HCT116 (cell line): ENCODE measurements at places on chromosomes 7 and 10. TPM values are rescaled to one million over a fixed set of nuclear protein-coding genes. Genes with fewer than 3 reads are reported as not detected.

NPC1L1 gene
- total RNA-seq: 0.15 TPM

GIMAP2 gene
- not detected for total RNA-seq

SYT15 gene
- total RNA-seq: 1.6 TPM

SFRP4 gene
- 0.25 TPM for total RNA-seq

CACNA2D1 gene
- total RNA-seq: 0.27 TPM

NAT16 gene
- 2.0 TPM for total RNA-seq

C10orf105 gene
- not detected for total RNA-seq

DNA sequence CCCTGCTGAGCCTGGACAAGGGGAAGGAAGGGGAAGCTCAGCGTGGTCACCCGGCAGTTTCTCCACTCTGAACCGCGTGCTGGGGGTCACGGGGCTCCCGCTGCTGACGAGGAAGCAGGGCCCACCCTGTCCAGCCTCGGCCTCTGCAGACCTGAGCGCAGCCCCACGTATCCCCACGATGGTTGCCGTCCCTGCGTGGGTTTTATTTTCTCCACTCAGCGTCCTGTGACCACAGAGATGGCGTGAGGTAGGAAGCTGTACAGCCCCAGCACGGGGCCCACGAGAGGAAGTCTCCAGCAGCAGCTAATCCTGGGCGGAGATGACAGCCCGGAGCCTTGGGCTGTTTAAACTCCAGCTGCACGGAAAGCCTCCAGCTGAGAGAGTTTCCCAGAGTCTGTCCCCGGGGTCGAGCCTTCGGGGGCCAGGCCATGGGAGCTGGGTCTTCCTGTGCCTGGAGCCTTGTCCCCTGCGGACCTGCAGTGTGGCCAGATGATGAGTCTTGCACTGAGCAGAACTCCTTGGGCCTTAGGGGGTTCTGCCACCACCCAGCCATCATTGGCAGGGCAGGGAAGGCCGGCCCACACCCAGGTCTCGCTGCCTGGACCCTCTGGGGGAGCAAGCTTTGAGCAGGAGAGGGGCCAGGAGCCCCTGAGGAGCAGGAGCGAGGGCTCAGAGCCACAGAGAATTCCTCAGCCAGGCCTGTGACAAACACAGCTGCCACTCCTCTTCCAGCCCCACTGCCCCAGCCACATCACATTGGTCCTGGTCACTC, 72.8 kb upstream of the FAM20C start:
- no peaks in the 10 kb centered on the region for H3K4me1 ChIP-seq
- H3K36me3 ChIP-seq: no peaks in the 10 kb centered on the region
- H3K27me3 ChIP-seq: peaks cover 5% of the 10 kb centered on the region; the same call in 1 of the 2 replicates
- DNase-seq: no peak
- no peak overlapping the region for H3K27ac ChIP-seq

GRCh38 chr7:25216837-25217236, 11.4 kb downstream of the NPVF start:
- H3K36me3 ChIP-seq: no peaks in the 10 kb centered on the region
- H3K4me1 ChIP-seq: no peaks in the 10 kb centered on the region
- peak; percentile 29 for DNase-seq
- no peak overlapping the region for H3K27ac ChIP-seq

DNA sequence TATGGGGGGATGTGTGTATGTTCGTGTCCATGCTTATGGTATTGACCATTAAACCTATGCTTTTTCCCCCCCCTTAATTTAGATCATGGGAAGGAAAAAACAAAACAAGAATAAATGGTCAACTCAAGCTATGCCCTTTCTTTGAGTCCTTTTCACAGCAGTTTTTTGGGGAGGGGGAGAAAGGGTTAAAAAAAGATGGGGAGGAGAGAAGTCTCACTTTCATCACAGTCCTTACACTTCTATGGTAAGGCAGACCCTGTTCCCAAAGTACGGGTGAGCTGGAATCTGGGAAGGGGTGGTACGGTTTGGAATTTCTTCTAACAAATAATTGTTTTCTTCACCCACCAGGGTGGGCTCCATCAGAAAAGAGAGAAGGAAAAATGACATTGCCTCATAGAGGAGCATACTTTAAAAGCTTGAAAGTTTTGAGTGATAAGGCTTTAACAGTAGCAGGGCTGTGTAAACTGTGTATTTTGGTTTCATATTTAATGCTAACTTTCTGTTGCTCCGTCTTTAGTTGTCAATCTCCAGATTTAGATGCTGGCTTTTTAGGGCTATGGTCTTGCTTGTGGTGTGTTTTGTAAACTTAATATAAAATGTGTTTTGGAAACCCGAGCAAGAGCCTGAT, 180.1 kb downstream of the TCF7L2 start:
- H3K36me3 ChIP-seq: peaks cover 4% of the 10 kb centered on the region
- H3K27me3 ChIP-seq: no peaks in the 10 kb centered on the region
- no peak for DNase-seq
- H3K4me1 ChIP-seq: no peaks in the 10 kb centered on the region
- no peak overlapping the region for H3K4me3 ChIP-seq
- no peak overlapping the region for H3K27ac ChIP-seq

DNA sequence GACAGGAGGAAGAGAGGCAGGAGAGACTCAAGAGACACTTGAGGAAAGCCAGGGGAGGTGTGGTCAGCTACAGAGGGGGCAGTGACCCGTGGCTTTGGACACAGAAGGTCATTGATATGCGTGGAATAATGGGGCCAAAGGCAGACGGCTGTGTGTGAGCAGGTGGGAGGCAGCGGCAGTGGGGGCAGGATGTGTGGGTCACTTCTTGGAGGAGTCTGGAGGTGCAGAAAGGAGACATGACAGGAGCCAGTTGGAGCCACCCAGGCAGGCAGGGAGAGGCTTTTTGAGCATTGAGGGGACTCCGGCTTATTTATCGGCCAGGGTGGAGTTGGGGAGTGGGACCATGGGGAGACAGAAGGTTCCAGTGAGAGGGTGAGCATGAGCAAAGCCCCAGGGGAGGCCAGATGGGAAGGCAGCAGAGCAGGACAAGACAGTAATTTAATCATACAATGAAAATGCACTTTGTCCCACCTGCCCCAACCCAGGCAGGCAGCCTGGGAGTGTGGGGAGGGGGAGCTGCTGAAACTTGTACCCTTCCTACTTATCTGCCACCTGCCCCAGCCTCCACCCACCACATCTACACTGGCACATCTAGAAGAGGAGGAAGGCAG, 5.0 kb downstream of the LDB3 start:
- no peak overlapping the region for H3K4me3 ChIP-seq
- H3K4me1 ChIP-seq: peaks cover 6% of the 10 kb centered on the region
- H3K27ac ChIP-seq: no peak overlapping the region
- H3K36me3 ChIP-seq: no peaks in the 10 kb centered on the region

- H3K4me1 ChIP-seq: no peaks in the 10 kb centered on the region
- no peaks in the 10 kb centered on the region for H3K27me3 ChIP-seq
- H3K4me3 ChIP-seq: no peak overlapping the region
- no peaks in the 10 kb centered on the region for H3K36me3 ChIP-seq
These were observed 180.3 kb upstream of the SHH start for GRCh38 chr7:155992538-155992937.

DNA sequence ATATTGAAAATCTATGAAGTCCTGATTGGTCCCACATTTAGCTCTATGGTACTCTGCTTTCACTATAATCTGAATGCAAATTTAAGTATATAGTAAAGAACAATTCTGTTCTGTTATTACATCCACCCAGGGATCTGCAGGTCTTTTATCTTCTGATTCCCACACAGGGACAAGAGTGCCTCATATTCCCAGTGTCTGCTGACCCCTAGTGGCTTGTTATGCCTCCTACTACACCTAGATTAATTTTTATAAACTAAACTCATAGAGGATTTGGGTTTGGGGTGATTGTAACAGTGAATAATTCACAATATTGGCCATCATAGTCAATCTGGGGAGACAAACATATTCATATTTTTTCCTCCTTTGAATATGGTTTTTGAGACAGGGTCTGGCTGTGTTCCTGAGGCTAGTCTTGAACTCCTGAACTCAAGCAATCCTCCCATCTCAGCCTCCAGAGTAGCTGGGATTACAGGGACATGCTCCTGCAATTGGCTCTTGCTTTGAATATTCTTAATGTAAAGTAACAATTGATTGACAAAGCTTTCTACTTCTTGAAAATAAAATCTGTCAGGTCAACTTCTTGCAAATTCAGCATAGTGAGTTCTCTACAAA, 282.1 kb downstream of the KCND2 start:
- H3K4me3 ChIP-seq: no peak overlapping the region
- DNase-seq: peak; percentile 47

DNA sequence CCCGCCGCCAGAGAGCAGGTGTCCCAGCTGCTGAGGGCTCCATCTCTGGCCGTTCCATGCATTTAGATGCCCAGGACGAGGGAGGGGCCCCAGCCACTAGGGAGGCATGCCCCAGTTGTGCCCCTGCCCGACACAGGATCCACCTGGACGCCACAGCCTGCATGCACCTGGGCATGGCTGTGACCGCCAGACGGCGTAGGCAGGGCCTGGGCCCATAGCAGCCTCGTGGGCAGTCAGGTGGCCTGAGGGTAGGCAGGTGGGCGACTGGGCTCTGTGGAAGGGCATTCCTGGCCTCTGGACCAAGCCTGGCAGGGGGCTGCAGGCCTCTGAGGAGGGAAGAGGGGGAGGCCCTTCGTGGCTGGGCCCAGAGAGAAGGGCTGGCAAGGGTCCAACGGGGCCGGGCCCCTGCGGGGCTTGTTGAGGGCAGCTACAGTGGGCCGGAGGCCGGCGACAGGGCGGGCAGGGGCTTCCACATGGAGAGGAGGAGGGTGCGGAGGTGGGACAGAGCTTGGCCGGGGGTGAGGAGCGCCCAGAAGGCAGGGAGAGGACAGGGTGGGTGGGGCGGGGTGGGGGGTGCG, 76.0 kb upstream of the NKX6-2 start:
- no peaks in the 10 kb centered on the region for H3K27me3 ChIP-seq
- no peaks in the 10 kb centered on the region for H3K4me1 ChIP-seq
- no peak overlapping the region for H3K4me3 ChIP-seq
- DNase-seq: no peak
- no peaks in the 10 kb centered on the region for H3K36me3 ChIP-seq

DNA sequence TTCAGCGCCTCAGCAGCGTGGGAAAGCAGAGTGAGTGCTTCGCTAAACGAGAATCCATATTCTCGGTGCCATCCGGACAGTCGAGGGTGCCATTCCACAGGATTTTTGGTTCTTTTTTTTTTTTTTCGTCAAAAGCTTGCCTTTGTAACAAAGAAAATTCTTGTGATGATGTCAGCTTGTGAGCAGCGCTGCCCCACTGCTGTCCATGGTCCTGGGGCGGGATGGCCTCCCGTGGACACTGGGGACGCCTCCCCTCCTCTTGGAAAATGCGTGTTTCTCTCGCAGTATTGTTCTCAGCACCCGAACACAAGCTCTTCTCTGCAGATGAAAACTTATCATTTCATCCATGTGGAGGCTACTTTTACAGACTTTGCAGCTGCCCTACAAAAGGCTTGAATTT, 477.4 kb downstream of the TCERG1L start:
- no peaks in the 10 kb centered on the region for H3K4me1 ChIP-seq
- no peak overlapping the region for H3K27ac ChIP-seq
- no peaks in the 10 kb centered on the region for H3K27me3 ChIP-seq
- H3K4me3 ChIP-seq: no peak overlapping the region

DNA sequence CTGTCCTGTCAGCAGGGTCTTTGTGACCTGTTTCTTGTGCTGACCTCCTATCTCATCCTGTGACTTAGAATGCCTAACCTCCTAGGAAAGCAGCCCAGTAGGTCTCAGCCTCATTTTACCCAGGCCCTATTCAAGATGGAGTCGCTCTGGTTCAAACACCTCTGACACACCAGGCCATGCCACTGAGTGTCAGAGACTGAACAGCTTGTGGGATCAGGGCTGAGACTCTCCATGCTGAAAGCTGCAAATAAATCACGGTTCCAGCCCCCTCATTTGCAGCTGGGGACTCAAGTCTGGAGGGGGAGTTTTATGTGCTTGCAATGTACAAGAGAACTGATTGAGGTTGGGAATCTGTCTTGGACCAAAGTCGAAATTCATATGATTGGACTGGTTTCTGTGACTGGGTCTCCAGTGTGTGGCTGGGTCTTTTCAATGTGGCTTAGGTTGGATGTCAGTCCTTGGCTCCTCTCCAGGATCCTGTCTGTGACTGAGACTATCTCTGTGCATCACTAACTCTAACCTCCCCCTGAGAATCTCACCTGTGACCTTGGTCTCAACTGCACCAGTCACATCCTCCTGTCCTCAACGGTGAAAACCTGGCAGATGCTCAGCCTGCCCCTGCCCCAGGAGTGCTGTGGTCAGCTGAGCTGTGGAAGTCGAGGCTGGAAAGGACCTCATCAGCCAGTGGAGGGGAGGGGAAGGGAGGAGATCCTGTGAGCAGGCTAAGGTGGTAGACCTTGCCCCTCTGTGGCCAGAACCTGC, 11.7 kb downstream of the PRF1 start:
- DNase-seq: no peak
- no peaks in the 10 kb centered on the region for H3K36me3 ChIP-seq
- no peaks in the 10 kb centered on the region for H3K27me3 ChIP-seq
- H3K4me1 ChIP-seq: peaks cover 32% of the 10 kb centered on the region
- H3K27ac ChIP-seq: no peak overlapping the region
- H3K4me3 ChIP-seq: no peak overlapping the region

- no peak for DNase-seq
- peak overlapping the region; percentile 83 for H3K4me3 ChIP-seq
- H3K36me3 ChIP-seq: no peaks in the 10 kb centered on the region
- H3K27me3 ChIP-seq: no peaks in the 10 kb centered on the region
- H3K27ac ChIP-seq: no peak overlapping the region
- H3K4me1 ChIP-seq: peaks cover 24% of the 10 kb centered on the region; the same call in 1 of the 2 replicates
These were observed 1.8 kb downstream of the SLK start for GRCh38 chr10:103968441-103969391.

DNA sequence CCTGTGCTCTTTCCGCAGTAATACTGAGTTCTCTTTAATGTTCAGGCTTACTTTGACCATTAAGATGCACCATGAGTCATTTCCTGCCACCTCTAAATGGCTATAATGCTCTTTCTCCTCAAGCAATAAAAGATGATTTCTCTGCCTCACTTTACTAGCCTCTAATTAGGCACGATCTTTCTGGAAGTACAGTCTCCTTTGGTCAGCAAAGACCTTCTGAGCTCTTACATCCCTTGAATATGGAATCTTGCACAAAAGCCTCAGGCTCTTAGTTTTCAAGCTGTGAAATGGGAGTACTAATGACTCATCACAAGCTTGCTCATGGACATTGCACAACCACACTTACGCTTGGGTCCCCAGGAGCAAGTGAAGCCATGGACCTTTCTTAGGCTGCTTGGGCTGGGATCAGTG, 85.9 kb downstream of the FRMD4A start:
- no peak overlapping the region for H3K27ac ChIP-seq
- H3K36me3 ChIP-seq: no peaks in the 10 kb centered on the region
- no peak overlapping the region for H3K4me3 ChIP-seq
- H3K4me1 ChIP-seq: peaks cover 2% of the 10 kb centered on the region; the same call in 1 of the 2 replicates
- H3K27me3 ChIP-seq: peaks cover 19% of the 10 kb centered on the region; the same call in 1 of the 2 replicates

DNA sequence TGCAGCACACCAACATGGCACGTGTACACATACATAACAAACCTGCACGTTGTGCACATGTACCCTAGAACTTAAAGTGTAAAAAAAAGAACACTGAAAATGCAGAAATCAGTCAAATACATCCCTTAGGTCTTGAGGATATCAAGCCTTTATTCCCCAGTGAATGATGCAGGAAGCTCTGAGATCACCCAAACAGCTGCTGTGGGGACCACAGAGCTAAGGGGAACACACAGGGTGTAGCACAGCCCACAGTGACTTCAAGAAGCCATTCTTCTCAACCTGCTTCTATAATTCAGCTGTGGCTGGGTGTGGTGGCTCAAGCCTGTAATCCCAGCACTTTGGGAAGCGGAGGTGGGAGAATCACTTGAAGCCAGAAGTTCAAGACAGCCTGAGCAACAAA, 314.9 kb downstream of the CALN1 start:
- no peak overlapping the region for H3K27ac ChIP-seq
- H3K27me3 ChIP-seq: no peaks in the 10 kb centered on the region
- H3K4me1 ChIP-seq: no peaks in the 10 kb centered on the region
- H3K36me3 ChIP-seq: no peaks in the 10 kb centered on the region
- H3K4me3 ChIP-seq: no peak overlapping the region
- no peak for DNase-seq

GRCh38 chr10:14084875-14085274, 245.8 kb downstream of the FRMD4A start:
- no peaks in the 10 kb centered on the region for H3K4me1 ChIP-seq
- no peak overlapping the region for H3K27ac ChIP-seq
- no peaks in the 10 kb centered on the region for H3K36me3 ChIP-seq
- peaks cover 31% of the 10 kb centered on the region; the same call in 1 of the 2 replicates for H3K27me3 ChIP-seq
